ENCODE measurements at places on chromosomes 5 and 9.

DNA sequence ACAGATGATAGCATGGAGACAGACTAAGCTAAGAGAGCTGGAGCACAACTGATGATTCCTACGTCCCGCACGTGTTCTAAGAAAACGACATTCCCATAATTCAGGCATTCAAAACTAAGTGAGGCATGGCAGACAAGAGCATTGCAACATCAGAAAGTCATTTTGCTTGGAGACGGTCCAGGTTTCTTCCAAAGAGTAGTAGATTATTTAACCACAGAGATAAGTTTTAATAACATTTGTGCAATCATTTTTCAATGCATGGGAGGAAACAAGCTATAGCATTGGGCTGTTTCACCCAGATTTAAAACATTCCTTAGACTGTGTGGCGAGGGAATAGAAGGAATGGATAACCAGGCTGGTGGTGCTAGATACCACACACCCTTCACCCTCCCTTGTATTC, 117.2 kb downstream of the APBA1 start:
- DNase-seq = no peak

GRCh38 chr9:16575142-16575985, 295.1 kb downstream of the BNC2 start:
- DNase-seq = no peak

- DNase-seq = no peak
Observed at GRCh38 chr5:164098531-164098930, 593.1 kb downstream of the MAT2B start.

DNA sequence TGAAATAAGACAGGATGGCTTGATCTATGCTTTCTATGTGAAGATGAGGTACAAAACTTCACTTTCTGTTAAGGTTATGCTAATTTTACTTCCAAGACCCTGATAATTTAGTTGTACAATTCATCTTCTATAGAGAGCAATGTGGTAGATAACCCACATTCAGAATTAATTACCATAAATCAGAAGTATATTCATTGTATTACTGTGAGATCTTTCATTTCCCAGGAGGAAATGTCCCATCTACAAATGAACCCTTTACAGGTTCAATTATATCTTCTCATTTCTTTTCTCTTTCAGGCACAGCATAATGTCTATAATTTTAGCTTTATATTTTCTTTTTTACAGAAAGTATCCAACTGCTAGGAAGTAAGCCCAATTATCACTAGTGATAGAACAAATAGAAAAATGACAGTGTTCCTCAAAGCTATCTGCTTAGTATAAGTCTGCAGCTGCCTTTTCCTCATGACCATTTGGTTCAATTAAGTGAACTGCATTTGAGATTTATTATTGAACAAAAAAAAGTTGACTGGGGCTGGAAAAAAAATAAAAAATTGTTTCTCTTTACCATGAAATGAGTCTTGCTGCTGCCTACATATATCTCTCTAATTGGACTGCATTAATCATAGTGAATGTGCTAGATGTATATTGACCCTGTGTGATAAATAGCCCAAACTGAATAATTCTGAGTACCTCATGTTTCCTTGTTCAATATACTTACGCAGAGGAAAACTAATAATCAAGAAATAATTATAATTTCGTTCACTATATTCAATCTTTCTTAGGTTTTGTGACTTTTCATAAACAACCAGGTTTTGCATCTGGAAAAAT, 1329.4 kb downstream of the PTPRD start:
- no peak for DNase-seq

- DNase-seq = no peak
Observed at GRCh38 chr5:2039180-2039531, 156.4 kb upstream of the IRX4 start.

- no peak for DNase-seq
Observed at GRCh38 chr9:127467621-127468020, 16.3 kb downstream of the LRSAM1 start.

DNA sequence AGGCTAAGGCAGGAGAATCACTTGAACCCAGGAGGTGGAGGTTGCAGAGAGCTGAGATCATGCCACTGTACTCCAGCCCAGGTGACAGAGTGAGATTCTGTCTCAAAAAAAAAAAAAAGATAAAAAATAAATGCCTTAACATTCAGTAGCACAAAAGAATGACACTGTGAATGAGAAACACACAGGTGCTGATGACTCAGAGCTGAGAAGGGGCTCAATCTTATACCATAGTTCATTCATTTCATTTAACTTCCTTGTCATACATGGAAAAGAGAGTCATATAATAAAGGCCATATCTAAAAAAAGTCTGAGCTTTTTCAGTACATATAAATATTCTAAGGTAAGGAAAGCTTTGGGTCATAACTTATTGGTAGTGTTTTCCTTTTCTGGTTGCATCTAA, 40.6 kb downstream of the WWC1 start:
- no peak for DNase-seq

Measured in T1000 (cell line).